ENCODE measurements at places on chromosomes 16 and 17. TPM values are rescaled to one million over a fixed set of nuclear protein-coding genes. Genes with fewer than 3 reads are reported as not detected.

Gene VAT1L
- total RNA-seq, result 16.3 TPM

Gene KCNAB3
- total RNA-seq, result 7.5 TPM

Gene TMC6
- total RNA-seq, result 5.9 TPM

Gene ATP2C2
- total RNA-seq, result 15.0 TPM

Gene ALKBH5
- total RNA-seq, result 52.3 TPM

Gene KRT12
- total RNA-seq, result not detected

Gene CLUH
- total RNA-seq, result 42.9 TPM

Gene NPW
- total RNA-seq, result not detected

Gene GPRC5B
- total RNA-seq, result 30.7 TPM

Gene OR1A1
- total RNA-seq, result not detected

Gene SLC12A3
- not detected for total RNA-seq

Gene SLC5A10
- not detected for total RNA-seq

Gene ADORA2B
- 3.1 TPM for total RNA-seq

All from parietal lobe (tissue), 2 donors.